ENCODE measurements at places on chromosomes 2 and 18.

DNA sequence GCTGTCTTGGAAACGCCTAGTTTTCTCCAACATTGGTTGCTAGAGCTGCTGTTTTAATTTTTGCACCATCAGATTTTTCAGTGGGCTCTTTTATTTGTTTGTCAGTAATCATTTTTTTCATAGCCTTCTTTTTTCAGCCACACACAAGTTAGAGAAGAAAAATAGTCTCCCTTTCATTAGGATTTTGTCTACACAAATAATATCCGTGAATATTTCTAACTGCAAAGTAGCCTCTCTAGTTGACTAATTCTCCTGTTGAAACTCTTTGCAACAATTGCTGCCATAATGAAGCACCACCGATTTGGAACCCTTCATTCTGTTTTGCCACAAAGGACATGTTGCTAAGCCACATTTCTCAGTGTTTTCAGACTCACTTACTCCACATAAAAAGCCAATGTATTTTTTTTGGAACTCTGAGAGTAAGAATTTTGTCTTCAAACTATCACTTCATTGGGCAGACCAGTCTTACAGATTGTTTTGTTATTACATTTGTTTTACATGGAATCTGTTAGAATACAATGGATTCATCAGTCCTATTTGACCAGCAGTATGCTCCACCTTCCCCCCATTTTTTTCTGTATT lies 9.6 kb downstream of the KCNJ3 start:
- no peak for DNase-seq

DNA sequence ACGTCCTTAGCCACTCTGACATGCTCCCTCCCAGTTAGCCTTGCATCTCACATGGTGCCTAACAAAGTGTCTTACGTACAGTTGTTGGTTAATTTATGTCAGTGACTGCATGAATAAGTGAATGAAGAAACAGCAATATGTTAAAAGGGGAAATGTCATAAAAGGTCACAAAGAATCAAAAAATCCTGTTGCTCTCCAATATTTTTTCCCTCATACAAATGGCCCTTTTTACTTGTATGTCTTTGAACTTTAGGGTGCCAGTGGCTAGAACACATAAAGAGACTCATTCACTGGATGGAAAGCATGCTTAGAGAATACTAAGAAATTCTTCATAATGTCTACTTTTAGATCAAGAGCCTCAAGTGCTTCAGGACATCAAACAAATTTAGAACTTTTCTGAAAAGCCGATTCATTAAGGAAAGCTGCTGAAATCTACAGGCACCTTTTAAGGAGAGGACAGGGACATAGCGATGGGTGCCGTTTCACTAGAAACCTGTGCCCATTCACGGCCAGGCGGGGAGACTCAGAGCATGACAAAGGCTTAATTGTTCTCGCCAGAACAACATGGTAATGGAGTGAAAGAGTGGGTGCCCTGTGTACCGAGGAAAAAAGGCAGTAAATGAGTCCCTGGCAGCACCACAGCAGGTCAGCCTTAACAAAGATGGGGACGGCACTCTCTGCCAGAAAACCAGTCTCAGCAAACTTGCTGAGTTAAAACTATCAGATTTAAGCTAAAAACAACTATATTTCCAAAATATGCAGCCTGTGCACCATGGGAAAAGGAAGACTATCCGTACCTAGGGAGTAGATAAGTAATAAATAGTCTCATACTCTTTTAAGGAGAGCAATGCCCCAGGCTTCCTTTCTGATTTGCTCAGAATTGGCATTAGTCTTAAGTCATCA lies 71.6 kb upstream of the SPTBN1 start:
- DNase-seq, result no peak

DNA sequence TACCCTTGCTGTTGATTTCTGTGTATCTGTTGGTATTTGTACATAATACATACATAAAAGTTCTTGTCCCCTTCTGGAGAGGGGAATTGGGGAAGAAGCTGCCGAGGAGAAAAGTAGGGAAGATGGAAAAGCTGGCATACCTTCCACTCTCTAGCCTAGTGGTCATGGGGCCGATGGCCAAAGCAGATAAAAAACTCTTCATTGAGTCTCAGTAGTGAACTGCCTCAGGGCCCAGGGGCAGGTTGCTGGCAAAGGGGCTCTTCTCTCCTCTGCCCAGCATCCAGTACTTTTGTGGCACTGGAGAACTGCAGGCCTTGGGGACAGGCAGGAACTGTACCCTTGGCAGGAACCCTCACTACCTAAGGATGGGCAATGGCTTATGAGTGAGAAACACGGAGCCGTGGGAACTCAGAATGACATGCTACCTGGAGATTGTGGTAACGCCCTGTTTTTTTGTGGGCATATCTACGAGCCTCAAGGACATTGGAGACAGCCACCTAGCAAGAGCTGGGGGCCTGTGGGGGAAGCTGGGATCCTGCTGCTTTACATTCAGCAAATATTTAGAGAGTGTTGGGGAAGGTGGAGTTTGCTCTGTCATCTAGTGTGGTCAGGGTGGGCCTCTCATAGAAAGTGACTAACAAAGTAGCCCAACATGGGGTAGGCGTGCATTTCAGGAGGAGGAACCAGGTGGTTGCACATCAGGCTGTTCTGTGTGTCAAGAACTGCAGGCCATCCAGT lies 22.6 kb upstream of the ITGB6 start:
- no peak for DNase-seq

DNA sequence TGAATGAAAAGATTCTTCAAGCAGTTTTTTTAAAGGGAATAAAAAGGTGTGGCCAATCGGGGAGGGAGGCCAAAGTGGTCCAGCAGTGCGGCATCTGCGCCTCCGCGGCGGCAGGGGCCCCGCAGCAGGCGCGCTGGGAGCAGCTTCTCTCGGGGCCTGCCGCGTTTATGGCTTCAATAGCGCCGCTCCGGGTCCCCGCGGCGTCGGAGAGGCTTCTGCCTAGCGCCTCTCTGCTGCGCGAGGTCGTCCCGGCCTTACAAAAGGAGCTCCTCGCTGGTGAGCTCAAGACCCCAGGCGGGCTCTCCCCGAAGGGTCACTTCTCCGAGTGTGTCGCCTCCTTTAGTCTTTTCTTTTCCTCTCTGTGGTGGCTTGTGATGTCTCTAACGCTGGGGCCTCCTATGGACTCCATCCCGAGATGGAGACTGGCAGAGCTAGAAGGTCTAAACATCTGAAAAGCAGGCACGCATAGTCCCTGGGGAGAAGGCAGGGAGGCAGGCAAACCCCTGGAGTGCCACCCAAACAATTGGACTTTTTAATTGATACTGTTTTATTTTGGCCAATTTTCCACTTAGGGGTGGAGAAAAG lies 67.1 kb downstream of the SUMO1 start:
- no peak for DNase-seq

DNA sequence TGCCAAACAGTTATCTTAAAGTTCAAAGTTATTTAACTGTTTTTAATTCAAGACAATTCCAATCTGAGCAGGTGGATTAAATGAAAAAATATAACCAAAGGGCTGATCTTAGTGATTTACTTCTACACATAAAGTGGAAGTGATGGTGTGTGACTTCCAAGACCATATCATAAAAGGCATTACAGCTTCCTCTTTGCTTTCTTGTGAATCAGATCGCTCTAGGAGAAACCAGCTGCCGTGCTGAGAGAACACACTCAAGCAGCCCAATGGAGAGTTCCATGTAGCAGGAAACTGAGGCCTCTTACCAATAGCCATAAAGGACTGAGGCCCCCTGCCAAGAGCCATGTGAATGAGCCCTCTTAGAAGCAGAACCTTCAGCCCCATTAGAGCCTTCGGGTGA lies 197.4 kb downstream of the NBAS start:
- no peak for DNase-seq
